Osteoblast (primary cell): ENCODE measurements at places on chromosomes 11 and 22.
A peak's percentile ranks its signal among the peaks of the same experiment; 100 is the strongest.

- DNase-seq = no peak
Observed at GRCh38 chr11:75167617-75168016, 16.7 kb downstream of the SLCO2B1 start.

- DNase-seq = peak; percentile 77
Observed at GRCh38 chr11:87473174-87473573, 435.4 kb downstream of the TMEM135 start.

DNA sequence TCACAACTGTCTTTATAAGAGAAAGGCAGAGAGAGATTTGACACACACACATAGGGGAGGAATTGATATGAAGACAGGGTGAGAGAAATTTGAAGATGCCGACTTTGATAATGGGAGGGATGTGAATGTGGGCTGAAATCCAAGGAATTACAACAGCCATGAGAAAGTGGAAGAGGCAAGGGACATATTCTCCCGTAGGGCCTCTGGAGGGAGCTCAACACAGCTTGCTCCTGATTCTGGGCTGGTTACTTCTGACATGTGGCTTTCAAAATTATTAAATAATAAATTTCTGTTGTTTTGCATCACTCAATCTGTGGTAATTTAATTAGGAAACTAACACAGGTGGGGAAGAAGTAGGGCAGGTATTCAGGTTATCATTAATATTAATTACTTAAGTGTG lies 282.9 kb downstream of the LUZP2 start:
- no peak for DNase-seq

DNA sequence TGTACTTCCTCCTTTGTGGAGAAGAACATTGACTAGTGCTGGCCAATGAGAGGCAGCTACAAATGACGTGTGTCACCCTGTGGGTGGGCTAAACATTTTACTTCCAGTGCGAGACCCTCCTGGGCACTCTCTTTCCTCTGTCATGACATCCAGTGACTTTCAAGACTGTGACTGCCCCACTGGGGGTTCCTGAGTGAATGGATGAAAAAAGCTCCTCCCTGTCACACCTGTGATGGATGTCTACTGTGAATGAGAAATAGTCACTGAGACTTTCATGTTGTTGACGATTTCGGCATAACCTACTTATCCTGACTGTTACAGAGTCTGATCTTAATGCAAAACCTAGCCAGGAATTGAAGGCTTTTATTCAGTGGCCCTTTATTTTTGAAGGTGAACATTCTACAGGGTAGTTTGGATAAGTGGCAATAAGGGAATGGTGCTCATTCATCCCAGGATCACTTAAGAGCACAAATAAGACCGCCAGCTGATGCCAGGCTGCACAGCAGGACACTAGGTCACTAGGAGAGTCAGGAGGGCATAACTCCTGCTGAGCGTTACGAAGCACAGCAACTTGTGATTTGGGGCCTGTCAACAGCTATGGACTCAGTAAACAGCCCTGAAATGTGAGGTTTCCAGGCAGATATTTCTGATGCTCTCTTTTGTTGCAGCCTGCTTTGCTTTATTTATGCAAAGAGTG lies 636.6 kb downstream of the NTM start:
- no peak for DNase-seq

GRCh38 chr11:2700415-2701211 lies 819 bp upstream of the KCNQ1OT1 start:
- DNase-seq = peak; percentile 84

DNA sequence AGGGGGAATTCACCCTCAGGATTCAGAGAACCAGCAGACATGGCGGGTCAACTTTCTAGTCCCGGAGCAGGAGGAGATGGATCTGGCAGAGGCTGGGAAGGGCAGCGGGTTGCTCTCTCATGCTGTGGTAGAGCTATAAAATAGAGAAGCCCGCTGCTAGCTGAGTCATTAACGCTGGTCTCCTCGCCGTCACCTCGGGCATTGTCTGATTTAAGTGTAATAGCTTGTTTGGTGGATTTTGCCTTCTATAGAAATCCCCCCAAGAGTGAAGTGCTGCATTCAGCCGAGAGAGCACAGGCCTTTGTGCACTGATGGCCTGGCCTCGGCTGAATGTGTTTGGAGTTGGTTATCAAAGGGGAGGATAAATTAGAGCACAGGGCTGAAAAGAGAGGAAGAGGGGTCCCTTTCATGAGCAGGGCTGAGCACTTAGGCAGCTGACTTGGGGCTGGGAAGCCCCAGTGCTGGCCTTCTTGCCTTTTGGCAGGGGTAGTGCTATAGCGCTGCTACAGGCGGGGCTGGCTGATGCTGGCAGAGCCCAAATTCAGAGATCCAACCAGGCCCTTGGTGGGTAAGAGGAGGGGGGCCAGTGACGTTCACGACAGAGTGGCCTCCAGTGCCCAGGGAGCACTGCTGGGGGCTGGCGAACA lies 161.1 kb upstream of the CADM1 start:
- no peak for DNase-seq

DNA sequence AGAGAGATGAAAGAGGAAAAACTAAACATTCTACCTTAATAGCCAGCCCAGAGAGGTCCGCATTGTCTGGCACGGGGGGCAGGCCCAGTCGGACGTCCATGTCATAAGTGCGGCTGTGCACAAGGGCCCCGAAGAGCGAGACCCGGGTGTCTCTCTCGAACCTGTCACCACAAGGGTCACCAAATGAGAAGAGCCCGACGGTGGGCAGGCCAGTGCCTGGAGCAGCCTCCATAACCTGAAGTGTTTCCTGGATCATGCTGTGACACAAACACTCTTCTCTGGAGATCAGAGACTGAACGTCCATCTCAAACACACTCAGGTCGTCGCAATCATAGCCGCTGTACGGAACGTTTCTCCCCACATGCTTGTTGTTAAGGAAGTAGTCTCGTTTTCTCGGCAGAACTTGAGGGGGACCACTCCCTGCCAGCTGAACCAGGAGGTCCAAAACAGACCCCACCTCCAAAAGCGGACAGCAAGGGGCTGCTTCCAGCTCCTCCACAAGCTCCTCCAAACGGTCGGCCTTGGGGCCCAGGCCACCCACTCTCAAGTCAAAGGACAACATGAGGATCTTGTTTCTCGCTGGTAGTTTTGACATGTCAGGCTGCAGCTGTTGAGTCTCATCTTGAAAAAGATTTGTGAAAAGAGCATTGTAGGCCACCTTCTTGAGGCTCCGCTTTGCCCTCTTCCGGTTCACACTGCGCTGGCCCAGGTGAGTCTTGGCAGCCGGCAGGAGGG lies 971 bp downstream of the TUBGCP6 start:
- DNase-seq = no peak

DNA sequence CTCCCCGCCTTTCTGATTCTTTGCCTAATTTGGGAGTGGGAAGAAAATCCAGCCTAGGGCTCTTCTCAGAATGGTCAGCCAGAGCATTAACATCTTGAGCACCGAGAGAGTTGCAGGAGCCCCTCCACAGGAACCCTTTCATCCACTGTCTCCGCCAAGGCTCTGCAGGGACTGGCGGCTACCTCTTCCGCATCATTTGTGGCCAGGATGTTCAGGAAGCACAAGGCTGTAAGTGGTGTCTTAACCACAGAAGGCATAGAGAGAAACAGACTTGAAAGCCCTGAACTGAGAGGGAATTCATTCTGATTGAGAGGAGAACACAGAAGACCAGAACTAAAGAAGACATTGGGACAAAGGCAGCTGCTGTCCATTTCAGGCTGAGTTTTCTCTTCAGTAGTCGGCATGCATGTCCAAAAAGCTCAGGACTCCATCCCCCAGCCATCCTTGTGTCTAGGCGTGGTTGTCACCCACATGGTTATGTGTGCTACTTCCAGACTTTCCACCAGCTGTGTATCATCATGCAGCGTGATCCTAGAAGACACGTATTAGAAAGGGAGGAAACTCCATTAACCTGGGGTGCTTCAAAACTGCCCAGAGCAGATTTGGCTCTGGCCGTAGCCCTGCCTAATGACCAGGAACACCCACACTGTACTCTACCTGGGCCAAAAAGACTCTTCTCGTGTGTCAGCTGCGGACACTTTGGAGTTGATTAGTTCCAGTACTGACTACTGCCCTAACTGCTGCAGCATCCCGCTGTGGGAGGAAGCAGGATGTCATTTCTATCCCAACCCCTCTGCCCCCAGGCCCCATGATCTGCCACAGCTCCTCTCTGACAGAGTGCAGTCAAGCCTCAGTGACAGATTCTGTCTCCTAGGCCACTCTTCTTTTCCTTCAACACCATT lies 725.1 kb downstream of the NTM start:
- no peak for DNase-seq
